ENCODE measurements at places on chromosomes 11 and 22.

DNA sequence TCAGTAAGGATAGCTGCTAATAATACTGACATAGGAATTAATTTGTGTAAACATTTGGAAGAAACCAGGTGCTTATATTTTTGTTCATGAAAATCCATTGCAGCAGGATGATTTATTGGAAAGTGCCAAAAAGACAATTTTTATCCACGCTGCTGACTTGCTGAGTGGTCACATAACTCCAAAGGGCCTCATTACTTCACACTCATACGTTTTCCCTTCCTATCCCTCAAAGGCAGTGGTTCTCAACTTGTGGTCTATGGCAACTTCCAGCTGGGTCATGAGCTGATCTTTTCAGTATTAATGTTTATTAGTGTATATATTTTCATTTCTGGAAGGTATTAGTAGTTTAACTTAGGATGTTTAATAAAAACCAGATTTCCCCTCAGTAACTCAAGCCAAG, 178.1 kb downstream of the UVRAG start:
- DNase-seq: peak; percentile 63

DNA sequence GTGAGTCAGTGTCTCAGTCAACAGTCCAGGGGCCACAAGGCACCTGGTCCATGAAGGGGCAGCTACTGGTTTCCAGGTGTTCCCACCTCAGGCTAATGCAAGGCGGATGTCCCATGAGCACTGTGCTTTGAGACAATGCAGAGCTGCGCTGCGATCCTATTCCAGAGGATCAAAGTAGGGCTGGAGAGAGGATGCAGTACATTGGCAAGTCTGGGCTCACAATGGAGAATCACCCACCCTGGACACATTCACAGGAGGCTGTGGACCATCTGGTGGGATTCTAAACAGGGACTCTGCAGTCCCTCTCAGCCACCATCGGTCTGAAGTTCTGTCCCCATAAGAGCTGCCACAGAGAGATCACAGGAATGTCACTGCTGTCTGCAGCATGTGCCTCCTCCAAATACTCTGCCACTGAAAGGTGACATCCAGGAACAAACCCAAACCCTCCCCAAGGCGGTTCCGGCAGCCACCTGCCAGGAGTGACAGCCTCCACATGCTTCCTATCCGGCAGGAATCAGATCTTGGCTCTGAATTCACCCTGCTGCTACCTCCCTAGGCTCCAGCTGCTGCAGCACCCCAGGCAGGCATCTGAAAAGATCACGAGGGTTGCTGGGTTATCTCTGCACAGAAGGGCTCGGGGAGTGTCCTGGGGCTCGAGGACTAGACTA, 45.3 kb upstream of the SERPIND1 start:
- DNase-seq: no peak

DNA sequence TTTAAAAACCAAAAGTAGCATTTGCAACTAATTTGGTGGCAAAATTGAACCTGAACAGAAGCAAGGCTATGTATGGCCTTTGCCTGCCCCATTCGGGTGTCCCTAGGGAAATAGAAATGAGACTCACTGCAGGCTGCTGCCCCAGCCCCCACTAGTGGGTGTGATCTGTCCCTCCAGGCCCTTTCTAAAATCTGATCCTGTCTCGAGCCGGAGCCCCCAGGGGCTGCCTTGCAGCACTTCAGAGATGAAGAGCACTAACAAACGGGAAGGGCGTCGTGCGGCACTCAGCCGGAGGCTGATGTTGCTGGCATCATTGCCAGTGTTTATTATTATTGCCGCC, 43.2 kb downstream of the CD82 start:
- no peak for DNase-seq

DNA sequence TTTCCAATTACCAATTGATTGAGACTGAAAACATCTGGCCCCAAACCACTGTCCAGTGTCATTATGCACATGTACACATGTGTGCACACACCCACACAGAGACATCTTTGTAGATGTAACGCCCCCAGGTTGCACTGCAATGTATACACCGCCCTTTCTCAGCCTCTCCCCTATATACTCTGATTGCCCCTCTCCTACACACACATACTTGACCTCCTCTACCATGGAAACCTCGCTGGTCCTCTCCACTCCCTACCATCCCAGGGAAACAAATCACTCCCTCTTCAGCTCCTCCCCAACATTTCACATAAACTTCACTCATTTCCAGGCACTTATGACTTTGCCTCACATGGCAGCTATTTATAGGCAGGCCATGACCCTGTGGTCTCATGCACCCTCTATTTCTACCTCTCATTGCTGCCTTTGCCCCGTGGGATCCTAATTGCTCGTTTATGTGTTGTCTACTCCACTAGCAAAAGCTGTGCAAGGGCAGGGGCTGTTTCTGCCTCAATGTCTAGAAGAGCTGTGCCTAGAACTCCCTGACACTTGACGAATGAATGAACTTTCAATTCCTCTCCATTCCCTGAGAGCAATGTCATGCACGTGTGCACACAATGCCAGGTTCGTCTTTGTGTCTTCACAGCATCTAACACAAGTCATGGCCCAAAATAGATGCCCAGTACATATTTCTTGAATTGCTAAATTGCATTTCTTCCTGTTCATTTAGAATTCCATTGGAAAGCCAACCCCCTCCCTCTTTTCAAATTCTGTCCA, 10.0 kb upstream of the TMA7B start:
- no peak for DNase-seq

DNA sequence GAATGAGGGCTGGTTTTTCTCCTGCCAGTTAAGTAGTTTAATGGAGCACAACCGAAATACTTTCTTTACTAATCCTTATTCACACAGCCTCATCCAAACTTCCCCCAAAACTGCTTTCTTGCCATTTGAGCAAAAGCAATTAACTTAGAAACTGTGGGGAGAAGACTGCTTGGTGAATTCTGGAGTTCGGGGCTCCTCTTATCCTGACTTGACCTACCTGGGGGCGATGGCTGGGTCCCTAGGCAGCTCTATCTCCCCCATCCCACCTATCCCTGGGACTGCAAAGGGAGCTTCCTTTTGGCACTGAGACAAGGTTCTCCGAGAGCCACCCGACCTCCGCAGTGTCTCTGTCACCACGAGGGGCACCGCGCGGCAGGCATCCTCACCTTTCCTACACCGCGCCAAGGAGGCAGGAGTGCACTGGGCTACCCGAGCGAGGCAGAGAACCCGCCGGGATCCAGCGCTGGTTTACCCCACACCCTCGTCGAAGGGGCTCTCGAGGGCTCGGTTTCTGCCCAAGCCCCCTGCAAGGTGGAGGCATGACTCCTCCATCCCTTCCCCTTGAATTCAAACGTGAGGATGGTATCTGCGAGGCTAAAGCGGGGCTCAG, 759 bp downstream of the DESI1 start:
- DNase-seq: no peak

DNA sequence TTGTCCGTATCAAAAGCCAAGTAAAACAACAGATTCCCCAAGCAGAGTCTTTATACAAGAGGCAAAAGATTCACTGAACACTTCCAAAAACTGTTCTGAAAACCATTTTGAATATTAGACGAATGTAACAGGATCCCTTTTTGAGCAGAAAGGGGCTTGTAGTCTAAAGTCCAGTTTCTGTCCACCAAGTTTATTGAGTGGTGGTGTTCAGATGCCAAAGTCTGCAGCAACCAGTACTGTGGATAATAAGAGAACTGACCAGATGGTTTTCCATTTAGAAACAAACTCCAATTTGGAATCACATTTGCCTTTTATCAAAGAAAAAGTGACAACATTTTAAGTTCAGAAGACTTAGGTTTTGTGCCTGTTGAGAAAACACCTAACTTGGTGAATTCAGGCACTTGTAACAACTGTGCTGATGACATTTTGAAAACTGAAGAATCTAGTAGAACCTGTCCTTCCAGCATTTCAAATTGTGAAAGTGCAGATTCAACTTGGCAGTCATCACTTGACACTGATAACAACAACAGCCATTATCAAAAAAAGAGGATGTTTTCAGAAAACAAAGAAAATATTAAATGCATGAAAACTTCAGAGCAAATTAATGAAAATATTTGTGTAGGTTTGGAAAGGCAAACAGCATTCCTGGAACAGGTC, 217.1 kb downstream of the CSNK2A3 start:
- no peak for DNase-seq

- DNase-seq: no peak
Measured at GRCh38 chr11:13907678-13908077, 54.8 kb upstream of the SPON1 start.

GRCh38 chr22:21942407-21943343, 10.0 kb downstream of the PPM1F start:
- DNase-seq: peak; percentile 84

DNA sequence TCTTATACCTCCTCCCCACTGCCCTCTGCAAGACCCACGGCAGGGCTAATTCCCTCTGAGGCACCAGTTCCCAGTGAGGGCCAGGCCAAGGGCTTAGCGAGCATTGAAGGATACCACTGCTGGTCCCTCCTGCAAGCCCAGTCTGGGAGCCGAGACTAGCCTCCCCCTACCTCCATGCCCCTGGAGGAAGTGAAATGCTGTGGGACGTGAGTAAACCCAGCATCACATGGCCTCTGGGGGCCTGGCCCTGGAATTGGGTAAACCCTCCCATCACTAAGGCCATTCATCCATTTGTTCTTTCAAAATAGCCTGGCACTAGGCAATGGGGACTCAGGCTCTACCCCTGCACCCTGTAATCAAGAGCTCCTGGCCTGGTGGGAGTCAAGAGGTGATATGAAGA, 24.7 kb downstream of the ARAP1 start:
- DNase-seq: no peak

DNA sequence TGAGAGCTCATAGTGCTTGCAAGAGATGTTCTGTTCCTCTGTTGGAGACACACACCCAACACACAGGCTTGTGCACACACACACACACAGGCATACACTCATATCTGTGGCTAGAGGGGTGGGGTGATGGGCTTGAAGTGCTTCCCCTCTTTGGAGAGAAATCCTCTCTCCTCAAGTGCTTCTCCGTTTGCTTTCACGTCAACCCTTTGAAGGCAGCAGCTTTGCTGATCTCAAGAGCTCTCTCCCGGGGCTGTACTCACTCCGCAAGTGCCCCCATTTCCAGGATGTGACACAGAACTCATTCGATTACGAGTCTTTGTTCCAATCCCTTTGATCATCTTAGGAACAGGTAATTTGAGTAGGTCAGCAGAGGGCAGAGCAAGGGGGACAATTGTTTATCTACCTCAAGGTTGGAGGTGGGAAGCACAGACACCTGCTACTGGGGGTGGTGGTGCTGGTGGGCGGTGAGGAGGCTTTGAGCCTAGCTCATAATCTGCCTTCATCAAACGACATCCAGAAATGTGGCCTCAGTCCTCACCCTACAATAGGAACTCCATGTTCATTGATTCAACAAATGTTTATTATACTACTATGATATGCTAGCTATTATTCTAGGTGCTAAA, 529.8 kb upstream of the CADM1 start:
- DNase-seq: no peak

DNA sequence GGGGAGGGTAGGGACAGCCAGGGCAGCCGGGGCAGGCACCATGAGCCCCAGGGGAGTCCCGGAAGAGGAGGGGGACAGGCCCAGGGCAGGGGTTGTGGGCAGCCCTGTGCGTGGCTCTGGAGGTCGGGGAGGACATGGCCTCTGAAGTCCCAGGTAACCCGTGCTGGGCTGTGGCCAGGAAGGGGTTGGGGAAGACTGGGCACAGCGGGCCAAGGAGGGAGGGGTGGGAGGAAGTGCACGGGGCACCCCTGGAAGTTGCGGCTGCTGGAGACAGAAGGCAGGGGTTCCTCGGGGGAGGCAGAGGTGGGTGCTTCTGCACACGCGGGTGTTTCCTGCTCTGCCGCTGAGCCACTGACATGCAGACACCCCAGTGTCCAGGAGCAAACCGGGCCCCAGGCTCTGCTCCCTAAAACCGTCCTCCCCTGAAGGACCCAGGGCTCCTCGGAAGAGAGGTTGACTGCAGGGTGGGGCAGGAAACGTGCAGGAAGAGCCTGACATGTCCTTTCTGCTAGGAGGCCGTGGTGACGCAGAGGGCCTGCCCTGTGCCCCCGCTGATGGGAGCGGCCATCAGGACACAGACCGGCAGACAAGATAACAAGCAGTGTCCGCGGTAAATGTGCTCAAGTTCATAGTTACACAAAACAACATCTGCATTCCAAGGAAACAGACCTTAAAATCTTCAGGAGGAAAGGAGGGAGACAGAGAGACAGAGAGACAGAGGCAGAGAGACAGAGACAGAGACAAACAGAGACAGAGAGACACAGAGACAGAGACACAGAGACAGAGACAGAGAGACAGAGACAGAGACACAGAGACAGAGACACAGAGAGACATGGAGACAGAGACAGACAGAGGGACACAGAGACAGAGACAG, 5.7 kb downstream of the TNNI2 start:
- DNase-seq: no peak

DNA sequence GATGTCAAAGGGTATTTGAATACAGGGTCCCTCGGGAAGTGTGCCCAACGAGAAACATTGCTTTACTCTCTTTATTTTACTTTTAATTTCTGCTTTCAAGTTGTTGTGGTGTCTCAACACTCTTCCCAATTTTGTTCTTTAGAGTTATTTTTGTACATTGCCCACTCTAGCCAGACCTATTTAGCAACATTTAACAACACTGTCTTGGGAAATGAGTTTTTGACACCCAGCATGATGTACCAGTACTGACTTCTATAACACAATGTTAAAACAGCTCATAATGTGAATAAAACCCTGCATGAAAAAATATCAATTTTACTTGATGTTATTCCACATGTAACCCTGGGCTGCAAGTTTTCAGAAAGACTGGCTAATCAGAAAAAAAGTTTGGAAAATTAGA, 350.2 kb upstream of the PITPNB start:
- no peak for DNase-seq

GRCh38 chr11:16402654-16403447, 46.5 kb upstream of the SOX6 start:
- no peak for DNase-seq

- no peak for DNase-seq
Measured at GRCh38 chr22:20867179-20868024, 8.6 kb downstream of the SNAP29 start.

DNA sequence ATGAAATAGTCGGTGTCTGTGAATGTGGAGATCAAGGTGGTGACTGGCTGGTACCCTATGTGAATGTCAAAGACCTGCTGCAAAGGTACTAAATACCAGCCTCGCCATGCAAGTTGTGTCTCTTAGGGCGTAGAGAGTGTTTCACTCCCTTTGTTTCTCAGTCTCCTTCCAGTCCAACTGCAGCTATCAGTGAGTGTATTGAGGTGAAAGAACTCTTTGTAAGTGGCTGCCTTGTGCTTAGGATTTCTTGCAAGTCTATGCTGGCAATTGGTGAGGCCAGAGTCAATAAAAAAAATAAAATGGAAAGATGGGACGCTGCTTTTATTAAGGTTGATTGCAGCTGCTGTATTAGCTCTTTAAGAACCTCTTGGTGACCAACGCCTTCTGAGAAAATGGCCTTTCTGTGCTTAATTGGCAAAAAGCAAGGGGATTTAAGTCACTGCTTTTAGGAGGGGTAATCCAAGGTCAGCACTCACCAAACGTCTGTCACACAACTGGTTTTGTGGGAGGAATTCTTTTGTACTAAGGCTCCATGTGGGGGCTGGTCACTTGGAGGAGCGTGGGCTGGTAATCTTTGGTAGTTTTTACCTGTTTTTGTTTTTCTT, 95.1 kb downstream of the PARVA start:
- DNase-seq: no peak

- peak; percentile 2 for DNase-seq
Measured at GRCh38 chr11:60193687-60194433, 11.0 kb upstream of the MS4A6A start.

- DNase-seq: no peak
Measured at GRCh38 chr11:13016415-13016814, 7.3 kb downstream of the RASSF10 start.
